Kidney tubule cell (primary cell): ENCODE measurements at places on chromosomes 7 and 10.

DNA sequence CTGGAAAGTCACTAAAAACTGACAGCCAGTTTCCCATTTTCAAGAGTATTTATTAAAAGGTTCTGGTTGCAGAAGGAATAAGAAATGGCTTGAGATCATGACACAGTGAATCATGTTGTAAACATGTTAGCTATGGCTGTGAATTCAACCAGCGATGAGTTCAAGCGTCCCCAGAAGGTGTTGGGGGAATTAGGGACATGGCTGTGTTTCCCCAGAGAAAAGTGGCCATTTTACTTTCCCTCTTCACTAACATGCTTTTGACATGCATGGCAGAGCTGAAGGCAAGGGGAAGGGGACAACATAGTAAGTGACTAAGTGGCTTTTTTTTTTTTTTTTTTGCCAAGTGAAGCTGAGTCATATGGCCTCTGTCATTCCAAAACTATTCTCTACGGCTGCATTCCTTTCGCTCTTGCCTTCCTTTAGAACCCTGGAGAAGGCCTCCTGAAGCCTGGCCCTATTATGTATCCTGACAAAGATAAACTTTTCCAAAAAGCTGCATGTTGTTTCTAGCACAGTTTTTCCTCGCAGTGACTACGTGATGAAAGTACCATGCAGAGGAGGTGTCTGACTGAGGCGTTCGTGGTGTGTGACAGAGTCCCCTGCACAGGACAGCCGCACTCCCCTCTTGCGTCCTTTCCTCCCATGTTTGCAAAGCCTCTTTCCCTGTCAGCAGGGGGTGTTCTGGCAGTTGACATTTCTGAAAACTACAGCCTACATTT lies 46.9 kb downstream of the EGFR start:
- DNase-seq: peak; percentile 97

GRCh38 chr7:30485667-30486066 lies 7.1 kb upstream of the NOD1 start:
- no peak for DNase-seq

DNA sequence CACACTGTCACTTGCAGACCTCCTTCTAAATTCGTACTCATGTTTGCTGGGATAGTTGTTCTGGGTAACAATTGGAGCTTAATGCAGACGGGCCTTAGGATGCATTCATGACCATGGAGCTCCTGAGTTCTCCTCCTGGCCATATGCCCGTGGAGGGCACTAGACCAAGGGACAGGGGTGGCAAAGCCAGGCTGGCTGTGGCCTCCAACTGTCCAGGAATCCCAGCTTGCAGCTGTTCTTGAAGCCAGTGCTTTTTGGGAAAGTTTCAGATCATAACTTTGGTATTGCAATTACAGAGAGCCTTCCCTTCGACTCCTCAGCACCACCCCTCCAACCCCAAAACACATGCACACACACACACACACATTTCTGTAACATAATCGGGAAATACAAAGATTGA lies 30.6 kb downstream of the ANTXRL start:
- DNase-seq: no peak

GRCh38 chr7:46283852-46284251 lies 362.8 kb upstream of the IGFBP3 start:
- peak; percentile 57 for DNase-seq

- no peak for DNase-seq
Measured at GRCh38 chr7:104240401-104240800, 32.6 kb upstream of the ORC5 start.

- no peak for DNase-seq
Measured at GRCh38 chr10:100061401-100061800, 20.3 kb downstream of the CPN1 start.

- DNase-seq: peak; percentile 82
Measured at GRCh38 chr7:43294080-43294630, 181.7 kb downstream of the HECW1 start.

DNA sequence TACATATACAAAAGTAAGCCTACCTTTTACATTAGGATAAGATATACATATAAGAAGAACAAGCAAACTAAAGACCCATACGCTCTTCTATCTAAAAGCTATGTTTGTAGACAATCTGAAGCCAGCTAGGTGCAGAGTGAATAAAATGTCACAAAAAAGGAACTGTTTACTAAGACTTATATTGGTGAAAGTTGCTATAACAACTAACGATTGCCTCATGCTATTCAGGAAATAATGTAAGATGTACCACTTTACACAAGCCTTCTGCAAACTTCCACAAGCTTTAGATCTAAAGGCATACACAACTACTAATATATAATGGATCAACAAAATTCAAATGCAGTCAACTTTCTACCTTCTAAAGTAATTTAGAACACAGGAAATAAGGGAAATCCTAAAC lies 175.1 kb downstream of the SRPK2 start:
- DNase-seq: no peak

- DNase-seq: no peak
Measured at GRCh38 chr10:13270877-13271551, 28.9 kb downstream of the PHYH start.

DNA sequence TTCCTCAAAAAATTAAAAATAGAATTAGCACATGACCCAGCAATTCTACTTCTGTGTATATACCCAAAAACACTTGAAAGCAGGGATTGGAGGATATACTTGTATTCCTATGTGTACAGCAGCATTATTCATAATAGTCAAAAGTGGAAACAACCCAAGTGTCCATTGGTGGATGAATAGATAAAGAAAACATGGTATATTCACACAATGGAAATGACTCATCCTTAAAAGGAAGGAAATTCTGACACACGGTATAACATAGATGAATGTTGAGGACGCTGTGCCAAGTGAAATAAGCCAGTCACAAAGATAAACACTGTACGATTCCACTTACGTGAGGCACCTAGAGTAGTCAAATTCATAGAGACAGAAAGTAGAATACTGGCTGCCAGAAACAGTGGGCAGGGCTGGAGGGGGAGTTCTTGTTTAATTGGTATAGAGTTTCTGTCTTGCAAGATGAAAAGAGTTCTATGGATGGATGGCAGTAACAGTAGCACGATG lies 26.6 kb upstream of the KAT6B start:
- peak; percentile 66 for DNase-seq

DNA sequence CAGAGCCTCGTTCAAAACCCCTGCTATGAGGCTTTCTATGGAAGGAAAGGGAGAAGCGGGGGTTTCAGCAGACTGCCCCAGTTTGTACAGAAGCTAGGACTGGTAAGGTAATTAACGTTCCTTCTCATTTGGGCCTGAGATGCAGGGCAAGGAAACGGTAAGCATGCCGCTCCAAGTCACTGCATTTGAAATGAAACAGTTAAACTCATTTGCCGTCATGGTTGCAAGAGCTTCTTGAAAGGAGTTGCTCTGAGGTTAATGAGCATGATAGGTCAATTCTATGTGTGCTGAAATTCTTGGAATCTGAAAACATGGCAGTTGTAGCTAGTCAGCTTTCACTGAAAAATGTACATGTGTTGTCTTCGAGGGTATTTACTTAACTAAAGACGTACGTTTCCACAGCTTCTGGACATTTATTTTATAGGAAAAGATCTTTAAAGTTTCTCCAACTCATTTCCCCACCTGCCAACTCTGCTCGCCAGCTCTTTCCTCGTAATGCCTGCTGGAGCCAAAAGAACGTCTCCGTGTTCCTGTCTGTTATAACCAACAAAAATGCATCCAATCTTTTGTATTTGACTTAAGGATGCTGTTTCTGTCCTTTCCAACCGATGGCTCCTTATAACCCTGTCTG lies 73.3 kb downstream of the ADAM12 start:
- DNase-seq: no peak

GRCh38 chr10:130454543-130455000 lies 318.4 kb downstream of the GLRX3 start:
- DNase-seq: no peak

DNA sequence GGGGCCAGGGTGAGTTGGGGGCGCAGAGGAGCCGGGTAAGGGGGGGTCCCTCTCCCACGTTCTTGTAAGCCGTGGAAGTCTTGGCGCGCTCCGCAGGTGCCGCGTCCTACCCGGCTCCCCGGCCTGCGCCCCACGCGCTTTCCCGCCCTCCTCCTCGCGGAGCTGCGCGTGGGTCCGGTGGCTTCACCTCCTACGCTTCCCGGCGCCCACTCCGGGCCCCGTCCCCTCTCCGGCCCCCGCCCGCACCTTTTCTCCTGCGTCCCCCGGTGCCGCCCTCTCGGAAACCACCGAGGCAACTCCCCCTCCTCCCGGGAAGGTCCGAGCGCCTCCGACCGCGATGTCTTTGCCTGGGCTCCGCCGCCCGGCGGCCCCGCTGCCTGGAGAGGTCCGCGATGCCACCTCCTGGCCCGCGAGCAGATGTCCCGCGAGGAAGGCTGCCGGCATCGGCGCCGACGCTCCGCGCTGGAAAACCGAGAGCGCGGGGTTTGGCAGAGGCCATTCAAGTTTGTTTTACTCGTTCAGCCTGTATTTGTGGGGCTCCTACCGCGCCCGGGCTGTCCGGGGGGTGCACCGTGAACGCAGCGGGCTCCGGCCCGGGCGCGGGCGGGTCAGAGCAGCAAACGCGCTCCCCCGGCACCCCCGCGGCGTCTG lies 2.4 kb upstream of the NKX6-2 start:
- peak; percentile 29 for DNase-seq

GRCh38 chr10:97640868-97641811 lies 669 bp downstream of the PI4K2A start:
- DNase-seq: peak; percentile 28

GRCh38 chr7:154986200-154986945 lies 16.6 kb downstream of the PAXIP1 start:
- no peak for DNase-seq

DNA sequence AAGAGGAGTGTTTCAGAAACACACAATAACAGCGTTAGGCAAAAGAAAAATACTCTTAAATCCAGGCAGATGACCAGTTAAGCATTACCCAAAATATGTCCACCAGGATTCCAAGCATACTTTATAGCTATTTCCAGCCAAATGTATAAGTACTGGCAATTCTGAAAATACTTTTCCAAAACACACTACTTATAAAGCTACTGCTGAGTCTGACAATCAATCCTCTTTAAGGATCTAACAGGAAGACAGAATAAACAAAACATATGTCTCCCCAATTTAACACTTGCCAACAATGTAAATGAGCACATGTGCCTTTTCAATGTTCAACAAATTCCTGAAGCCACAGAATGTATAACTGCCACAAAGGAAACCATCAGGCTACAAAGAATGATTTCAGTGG lies 370.9 kb downstream of the SORCS1 start:
- DNase-seq: no peak

GRCh38 chr10:69107176-69107490 lies 16.8 kb upstream of the VPS26A start:
- DNase-seq: no peak

GRCh38 chr10:81915504-81915897 lies 40.5 kb downstream of the NRG3 start:
- DNase-seq: no peak

DNA sequence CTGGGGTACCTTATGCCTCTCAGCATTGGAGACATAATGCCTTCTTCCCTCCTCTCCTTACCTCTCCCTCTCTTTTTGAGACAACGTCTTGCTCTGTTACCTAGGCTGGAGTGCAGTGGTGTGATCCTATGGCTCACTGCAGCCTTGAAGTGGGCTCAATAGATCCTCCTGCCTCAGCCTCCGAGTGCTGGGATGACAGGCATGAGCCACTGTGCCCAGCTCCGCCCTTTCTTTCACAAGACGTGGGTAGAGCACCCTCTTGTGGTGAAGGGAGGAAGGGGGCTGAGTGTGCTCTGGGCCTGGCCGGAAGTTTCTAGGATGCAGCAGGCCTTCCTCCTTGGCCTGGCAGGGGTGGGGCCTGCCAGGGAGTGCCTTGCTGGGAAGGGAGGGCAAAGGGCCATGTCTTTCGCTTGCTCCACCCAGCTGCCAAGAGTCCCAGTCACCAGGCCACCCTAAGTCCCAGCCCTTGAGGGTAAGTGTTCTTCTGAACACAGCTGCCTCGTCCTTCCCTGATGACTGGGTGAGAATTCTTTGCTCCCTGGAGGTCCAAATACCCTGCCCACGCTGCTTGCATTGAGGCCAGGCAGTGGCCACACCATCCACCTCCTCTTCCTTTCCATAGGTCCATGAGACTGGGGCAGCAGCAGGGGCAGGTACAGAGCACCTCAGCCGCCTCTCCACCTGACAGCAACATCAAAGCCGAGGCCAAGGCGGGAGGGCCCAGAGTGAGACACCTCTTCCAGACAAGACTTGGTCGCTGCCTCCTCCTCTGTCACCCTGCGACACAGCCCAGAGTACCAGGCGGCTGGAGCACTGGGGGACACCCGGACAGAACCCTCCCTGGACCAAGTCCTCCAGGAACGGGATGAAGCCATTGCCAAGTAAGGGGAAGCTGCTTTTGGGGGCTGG lies 3.7 kb downstream of the ABHD11 start:
- peak; percentile 97 for DNase-seq

- DNase-seq: no peak
Measured at GRCh38 chr10:97046456-97047082, 139.2 kb downstream of the SLIT1 start.

GRCh38 chr10:31583293-31583692 lies 264.3 kb downstream of the ZEB1 start:
- DNase-seq: no peak

DNA sequence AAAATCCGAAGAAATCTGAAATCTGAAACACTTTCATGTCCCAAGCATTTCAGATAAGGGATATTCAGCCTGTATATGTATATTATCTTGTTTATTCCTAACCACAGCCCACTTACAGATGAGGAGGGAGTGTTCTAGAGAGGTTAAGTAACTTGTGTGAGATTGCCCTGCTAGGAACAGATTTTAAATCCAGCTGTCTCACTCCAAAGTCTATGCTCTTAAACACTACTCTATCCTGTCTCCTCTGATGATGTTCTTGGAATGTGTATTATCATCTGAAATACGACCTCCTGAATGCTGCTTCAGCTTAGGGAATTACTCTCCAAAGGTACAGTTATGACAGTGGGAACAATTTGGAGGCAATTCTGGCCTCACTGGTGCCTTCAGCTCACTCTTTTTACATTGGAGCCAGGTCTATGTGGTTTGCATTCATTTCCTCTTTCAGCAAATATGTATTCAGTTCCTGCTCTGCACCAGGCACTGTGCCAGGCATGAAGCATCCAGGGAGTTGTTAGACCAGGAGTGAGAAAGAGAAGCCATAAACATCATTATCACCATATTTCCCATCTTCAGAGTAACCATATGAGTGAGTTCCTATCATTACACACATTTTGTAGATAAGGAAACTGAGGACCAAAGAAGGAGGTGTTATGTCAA lies 70.2 kb downstream of the NOC3L start:
- peak; percentile 36 for DNase-seq

- peak; percentile 42 for DNase-seq
Measured at GRCh38 chr7:121329191-121330052, 622 bp downstream of the WNT16 start.

GRCh38 chr10:129909531-129910256 lies 54.4 kb downstream of the EBF3 start:
- DNase-seq: no peak

DNA sequence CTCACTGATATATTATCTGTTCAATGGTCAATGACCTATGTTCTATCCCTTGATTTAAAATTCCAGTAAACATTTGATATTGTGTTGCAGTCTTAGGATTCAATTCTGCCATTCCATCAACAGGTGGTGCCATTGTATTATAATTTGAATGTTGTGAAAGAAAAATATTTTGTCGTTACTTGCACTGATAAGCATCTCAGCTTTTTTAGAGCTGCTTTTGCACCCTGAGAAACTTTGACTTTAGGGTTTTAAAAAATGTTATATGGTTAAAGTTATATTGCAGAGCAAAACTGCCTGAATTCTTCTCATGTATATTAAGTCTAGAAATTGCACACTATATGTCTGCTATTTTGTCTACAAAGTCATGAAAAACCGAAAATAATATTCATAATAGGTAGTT lies 18.8 kb upstream of the MINDY3 start:
- peak; percentile 47 for DNase-seq

GRCh38 chr7:29196191-29196590 lies 1.6 kb downstream of the CHN2 start:
- no peak for DNase-seq

- peak; percentile 64 for DNase-seq
Measured at GRCh38 chr10:63515002-63515763, 6.0 kb upstream of the REEP3 start.
